ENCODE measurements at places on chromosomes 7 and 10.

GRCh38 chr10:72567889-72568640 lies 57.8 kb downstream of the MICU1 start:
- DNase-seq: no peak

DNA sequence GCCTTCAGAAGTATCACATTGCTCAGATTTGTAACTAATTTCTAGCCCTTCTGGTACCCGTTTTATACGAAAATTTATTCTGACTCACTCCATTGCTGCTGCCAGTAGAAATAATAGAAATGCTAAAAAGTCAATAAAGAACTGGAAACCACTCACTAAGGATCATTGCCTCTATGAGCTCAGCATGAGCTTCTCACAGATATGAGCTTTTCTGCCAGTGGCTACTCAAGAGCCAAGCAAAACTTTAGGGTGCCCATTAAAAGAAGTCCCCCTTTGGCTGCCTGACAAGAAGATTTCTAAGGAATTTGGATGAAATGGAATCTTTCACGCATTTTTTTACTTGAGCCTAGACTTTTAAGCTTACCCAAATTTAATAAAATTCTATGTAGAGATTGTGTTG lies 52.5 kb downstream of the GPR37 start:
- DNase-seq: no peak

DNA sequence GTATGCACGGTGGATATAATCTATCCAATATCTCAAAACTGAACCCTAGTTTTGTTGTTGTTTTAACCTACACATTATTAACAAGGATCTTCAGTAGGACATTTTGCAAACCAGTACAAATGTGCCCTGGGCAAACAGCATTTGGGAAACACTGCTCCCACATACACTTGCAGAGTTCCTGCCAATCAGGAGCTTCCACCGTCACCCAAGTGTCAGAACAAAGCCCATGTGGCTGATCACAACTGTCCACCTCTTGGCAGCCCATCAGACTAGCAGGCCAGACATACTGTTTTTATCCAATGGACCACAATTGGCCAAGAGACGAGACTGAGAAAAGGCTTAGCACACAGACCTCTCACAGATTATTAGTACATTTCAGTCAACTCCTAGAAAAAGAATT lies 200.4 kb downstream of the FAM107B start:
- no peak for DNase-seq

DNA sequence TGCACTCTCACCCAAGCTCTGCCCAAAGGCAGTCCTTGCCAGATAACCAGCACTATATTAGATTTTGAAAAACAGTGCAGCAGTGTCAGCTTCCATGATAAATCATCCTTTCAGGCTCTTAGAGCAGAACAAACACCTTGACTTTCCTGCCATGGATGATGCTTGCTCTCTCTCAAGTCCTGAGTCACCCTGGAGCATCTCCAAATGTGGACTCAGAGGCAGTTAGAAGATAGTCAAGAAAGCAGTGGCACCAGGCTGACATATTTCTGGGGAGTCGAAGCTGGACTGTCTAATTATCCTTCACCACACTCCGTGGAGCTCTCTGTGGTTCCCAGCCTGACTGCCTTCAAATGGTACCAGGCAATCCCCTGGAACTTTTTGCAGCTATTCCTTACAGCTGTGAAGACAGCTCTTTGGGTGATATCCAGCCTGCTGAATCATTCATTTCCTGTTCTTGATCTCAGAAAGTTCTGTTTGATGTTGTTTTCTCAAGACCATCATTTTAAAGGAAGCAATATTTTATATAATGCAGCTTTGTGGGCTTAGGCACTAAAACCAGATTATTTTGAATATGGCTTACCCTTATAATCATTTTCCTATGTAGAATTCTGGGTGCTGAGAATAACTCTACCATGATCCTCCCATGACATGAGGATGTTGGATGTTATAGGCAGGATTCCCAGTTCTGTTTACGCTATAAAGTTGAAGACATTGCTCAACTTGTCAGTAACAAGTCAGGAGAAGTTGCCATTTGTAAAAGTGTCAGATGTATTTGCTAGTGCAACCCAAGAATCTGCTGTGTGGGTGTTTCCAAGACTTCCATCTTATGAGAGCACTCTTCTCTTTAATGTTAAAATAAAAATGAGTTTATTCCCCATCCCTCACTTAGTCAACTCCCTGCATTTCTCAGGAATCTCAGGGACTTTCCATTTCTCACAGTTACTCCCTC lies 233.8 kb downstream of the C7orf25 start:
- DNase-seq: no peak

GRCh38 chr10:127736915-127737562 lies at the start of gene FOXI2:
TSS of gene FOXI2 (plus strand) at chr10:127737185. CDS start at chr10:127737274, 89 bp downstream.
- no peak for DNase-seq
